CD4-positive, alpha-beta T cell treated with Interferon gamma for 1 hour (primary cell): ENCODE measurements at places on chromosomes 4 and X.

DNA sequence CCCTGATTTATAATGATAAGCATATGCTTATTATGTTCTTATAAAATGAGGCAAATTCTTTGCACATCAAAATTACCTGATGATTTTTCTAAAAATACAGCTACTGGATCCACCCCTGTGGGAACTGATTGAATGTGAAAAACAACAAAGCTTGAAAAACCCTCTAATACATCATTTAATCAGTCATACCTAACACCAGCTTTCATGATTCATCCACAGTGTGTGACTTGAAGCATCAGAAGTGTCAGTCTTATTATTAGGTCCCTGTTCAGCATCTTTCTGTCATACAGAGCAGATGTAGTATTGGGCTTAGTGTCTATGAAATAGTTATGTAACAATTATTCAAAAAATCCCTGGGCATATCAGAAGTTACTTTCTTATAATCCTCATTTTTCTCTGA lies 671.3 kb upstream of the GALNT7 start:
- DNase-seq = no peak

GRCh38 chr4:41620594-41621256 lies 82.8 kb downstream of the LIMCH1 start:
- DNase-seq = no peak

GRCh38 chrX:139106069-139106468 lies 394.6 kb upstream of the FGF13 start:
- DNase-seq = no peak

DNA sequence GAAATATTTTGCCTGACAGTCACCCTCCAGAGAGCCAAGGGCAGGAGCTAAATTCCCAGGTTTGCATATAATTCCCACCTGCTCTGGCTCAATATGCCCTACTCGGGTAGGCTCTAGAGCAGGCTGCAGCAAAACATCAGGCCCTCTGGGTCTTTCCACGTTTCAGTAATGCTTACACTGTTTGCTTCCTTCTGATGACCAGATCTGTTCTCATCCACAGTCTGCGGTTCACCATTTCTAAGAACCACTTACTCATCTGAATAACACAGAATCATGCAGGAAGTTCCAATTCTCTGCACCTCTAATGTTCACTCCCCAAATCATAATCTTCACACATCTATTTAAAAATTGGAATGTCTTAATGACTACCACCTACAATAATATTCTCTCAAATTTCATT lies 141.4 kb downstream of the PPP3CA start:
- peak; percentile 22 for DNase-seq

DNA sequence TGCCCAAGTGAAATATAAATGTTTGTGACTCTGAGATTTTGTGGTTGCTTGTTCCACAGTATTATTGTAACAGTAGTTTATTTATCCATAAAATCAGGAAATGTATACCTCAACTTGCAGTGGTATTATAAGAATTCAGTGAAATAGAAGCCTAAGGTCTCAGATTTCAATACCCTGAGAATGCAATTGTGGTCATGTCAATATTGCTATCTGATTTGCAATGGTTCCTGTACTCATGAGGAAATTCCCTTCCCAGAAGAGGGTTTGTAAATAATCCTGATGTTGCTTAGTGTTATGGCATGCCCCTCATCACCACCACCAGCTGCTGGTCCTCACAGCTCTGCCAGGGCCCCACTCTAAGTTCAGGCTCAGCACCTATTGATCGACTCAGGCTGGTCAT lies 67.8 kb downstream of the SLC34A2 start:
- DNase-seq = no peak

DNA sequence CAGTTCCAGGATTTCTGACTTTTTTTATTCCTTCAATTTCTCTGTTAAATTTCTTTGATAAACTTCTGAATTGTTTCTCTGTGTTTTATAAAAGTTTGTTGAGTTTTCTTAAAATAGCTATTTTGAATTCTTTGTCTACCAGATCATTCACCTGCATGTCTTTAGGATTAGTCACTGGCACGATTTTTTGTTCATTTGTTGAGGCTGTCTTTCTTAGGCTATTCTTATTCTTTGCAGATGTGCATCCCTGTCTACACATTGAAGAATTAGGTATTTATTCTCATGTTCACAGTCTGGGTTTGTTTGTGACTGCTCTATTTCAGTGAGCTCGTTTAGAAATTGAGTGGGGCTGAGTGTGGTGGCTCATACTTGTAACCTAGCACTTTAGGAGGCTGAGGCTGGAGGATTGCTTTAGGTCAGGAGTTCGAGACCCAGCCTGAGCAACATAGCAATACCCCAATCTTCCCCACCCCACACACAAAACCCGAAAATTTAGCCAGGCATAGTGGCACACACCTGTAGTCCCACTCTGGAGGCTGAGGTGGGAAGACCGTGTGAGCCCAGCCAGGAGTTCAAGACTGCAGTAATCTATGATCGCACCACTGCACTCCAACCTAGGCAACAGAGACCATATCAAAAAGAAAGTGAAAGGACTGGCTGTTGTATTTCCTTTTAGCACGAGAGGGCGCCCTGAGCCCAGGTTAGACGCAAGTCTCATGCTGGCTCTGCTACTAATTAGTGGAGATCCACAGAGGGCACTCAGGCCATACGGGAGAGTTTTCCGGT lies 42.0 kb downstream of the F8 start:
- peak; percentile 69 for DNase-seq

DNA sequence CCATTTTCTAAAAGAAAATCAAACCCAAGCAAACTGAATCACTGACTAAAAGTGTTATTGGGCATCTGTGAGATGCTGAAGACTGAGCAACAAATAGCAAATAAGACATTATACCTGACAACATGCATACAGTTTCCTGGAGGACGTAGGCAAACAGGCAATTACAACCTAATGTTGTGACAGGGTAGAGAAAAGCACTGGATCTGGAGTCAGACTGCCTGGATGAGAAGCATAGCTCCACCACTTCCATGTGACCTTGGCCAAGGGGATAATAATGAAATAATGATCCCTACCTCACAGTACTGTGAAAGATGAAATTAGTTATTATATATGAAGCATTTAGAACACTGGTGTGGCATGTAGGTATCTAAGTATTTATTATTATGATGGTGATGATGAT lies 2.7 kb downstream of the SPINK2 start:
- no peak for DNase-seq

DNA sequence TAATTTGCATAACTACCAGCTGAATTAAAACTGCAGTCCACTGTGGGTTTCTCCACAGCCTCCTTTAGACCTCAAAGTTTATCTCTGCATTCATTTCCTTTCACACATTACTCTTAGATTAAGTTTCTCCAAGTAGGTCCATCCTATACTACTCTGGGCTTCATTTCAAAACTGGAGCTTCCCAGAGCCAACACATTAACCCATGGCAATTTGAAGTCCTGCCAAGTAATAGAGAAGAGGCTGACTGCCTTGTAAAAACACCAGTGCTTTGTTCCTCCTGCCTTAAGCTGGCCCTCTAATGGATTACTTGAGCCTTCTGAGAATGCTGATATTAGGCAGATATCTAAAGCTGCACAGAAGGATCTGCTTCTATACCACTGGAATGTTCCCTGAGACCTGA lies 997.2 kb upstream of the SLIT2 start:
- DNase-seq = no peak

DNA sequence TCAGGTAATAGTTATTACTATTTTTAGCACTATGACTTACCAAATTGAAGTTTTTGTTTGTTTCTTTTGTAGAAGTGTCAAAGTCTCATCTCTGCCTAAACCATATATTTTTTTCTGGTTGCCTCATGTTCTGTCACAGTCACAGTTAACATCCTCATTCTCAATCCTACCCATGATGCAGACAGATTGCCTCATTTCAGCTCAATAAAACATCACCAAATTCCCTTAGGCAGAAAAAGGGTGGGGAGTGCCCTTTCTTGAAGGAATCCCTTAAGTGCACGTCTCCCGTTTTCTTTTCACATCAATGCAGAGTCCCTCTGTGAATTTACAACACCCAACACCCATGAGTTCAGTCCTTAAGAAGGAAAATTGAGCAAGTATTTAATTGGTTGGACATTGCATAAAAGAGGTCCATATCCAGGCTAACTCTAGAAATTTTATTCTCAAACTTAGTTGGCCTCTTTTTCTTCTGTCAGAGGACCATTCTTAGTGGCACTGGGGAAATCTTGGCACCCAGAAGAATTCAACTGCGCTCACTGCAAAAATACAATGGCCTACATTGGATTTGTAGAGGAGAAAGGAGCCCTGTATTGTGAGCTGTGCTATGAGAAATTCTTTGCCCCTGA lies 103.7 kb upstream of the BMPR1B start:
- no peak for DNase-seq

- no peak for DNase-seq
These were observed 240.2 kb upstream of the GRIA3 start for GRCh38 chrX:122943918-122944317.

DNA sequence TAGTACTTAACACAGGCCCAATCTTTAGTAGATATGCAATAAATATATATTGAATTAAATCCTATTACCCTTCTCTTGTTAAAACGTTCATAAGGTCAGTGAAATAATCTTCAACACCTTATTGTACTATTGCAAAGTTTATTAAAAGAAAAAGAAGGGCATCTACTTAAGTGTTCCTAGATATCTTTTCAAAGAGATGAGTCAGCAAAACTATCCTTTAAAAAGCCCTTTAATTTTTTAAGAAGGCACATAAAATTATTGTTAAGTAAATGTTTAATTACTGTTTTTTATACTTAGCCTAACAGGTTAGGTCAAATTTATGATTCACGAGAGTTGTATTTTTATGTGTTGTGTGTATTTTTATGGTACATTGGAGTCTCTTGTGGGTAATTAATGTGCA lies 77.3 kb upstream of the PPP1R2C start:
- DNase-seq = no peak

GRCh38 chrX:72001906-72002305 lies 91.3 kb downstream of the NHSL2 start:
- no peak for DNase-seq

GRCh38 chrX:106802063-106802387 lies 448 bp upstream of the TBC1D8B start:
- DNase-seq = no peak

GRCh38 chrX:12955882-12956703 lies 18.8 kb upstream of the TMSB4X start:
- peak; percentile 81 for DNase-seq
